ENCODE measurements at places on chromosomes 2 and 18.

- DNase-seq, result peak; percentile 19
These were observed 55.0 kb downstream of the PKDCC start for GRCh38 chr2:42102591-42103450.

- peak; percentile 63 for DNase-seq
These were observed 34.5 kb downstream of the SLC4A3 start for GRCh38 chr2:219661955-219662395.

GRCh38 chr2:114472246-114472645, 29.8 kb downstream of the DPP10 start:
- no peak for DNase-seq

- no peak for DNase-seq
These were observed 21.1 kb upstream of the CHMP3 start for GRCh38 chr2:86584151-86584913.

DNA sequence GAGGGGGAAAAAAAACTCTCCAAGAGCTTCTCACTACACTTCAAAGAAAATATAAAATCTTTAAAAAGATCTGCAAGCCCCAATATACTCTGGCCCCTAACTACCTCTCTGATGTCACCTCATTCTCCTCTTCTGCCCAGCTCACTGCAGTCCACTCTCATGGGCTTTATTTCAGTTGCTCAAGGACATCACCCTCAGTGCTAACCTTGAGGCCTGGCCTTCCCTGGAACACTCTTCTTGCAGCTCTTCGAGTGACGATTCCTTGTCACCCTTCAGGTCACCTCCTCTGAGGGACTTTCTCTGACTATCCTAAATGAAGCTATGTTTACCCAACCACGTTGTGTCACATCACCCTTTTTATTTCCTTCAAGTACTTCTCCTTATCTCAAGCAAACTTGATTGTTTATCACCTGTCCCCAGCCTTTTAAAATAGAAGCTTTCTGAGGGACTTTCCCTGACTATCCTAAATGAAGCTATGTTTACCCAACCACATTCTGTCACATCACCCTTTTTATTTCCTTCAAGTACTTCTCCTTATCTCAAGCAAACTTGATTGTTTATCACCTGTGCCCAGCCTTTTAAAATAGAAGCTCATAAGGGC, 10.4 kb downstream of the RTTN start:
- no peak for DNase-seq

- DNase-seq, result no peak
These were observed 171.6 kb downstream of the PLCL1 start for GRCh38 chr2:197975931-197976519.

GRCh38 chr2:211837706-211838105, 700.9 kb downstream of the ERBB4 start:
- DNase-seq, result no peak

- no peak for DNase-seq
These were observed 497.8 kb downstream of the EIPR1 start for GRCh38 chr2:2879781-2880180.
